Frontal cortex (tissue), 4 donors: ENCODE measurements at places on chromosomes 1 and 21. TPM values are rescaled to one million over a fixed set of nuclear protein-coding genes. Genes with fewer than 3 reads are reported as not detected.

Gene PTPRC
- 2.9 TPM for total RNA-seq

Gene KDM1A
- total RNA-seq = 302 TPM

Gene DVL1
- 65.2 TPM for total RNA-seq

Gene INPP5B
- total RNA-seq = 13.9 TPM

Gene OR10T2
- total RNA-seq = not detected
